ENCODE measurements at places on chromosomes 4 and X.

DNA sequence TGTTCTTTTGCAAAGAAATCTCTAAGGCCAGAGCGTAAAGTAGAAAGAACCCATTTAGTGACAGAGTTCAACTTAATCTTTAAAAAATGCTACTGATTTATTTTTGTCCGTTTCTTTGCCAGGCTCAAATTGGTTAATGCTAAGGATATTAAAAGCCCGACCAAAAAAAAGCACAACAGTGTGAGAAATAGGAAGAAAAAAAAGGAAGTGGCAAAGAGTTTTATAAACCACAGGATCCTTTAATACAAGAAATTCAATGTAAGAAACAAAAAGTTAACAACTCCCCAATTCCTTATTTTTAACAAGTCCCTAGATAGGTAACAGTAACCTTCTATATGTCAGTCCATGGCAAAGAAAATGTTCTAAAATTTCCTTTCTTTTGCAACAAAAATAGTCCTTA, 480.4 kb downstream of the ACTRT1 start:
- DNase-seq: no peak

DNA sequence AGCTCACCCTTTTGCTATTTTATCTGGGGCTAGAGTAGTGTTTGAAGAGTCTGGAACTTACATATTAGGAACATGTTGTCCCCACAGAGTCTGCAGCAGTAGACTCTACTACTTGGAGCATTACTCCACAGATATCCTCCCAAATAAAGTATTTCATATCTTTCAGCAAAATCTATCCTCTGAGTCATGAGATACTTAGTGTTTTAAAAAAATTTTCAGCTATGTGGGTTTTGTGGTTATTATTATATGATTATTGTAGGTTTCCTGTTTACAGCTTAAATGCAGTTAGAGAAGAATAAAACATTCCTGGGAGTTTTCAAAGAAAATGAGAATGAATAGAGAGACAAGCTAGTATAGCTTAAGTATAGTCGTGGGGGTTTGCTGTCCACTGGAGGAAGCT, 30.9 kb downstream of the PAGE2 start:
- no peak for DNase-seq

DNA sequence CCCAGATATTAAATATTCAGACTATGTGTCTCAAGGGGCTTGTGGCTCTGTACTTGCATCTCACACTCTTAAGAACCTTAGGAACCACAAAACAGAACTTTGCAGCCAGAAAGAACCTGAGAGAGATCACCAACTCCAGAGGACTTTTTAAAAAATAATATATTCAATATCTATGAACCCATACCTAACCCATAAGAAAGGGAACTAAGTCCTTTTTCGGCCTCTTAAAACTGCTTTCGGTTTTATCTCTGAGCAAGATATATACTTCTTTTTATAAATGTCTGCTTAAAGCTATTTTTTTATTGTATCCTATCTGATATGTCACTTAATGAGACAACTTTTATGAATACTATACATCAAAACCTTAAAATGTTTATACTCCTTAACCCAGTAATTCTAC, 10.9 kb downstream of the SMARCA1 start:
- DNase-seq: no peak

GRCh38 chr4:42104521-42104920, 47.9 kb downstream of the BEND4 start:
- DNase-seq: no peak

DNA sequence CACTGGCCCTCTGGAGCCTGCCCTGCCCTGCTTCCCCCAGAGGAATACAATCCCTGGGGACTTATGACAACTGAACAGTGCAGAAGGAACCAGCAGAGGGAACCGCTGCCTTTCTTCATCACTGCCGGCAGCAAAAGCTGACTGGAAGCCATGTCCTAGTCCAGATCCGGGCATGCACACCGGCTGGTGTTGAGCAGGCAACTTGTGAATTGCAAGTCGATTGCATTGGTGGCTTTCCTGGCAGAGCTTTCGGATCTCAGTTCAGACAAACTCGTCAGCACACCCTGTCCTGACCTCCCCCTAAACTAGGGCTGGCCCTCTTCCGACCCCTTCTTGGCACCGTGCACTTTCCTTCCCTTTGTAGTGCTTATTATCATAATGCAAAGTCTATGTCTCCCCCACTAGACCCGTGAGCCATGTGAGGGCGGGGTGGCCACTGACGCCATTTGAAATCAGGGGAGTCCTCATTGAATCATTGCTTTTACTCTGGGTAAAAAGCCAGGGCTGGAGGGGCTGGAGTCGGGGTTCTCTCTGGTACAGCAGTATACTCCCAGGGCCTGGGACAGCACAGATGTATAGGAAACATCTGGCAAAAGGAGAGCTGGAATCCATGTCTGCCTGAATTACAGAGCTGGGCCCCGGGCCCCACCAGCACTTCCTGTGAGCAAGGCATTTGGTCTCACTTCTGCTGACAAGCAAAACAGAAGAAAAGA, 1.8 kb downstream of the ARHGAP4 start:
- DNase-seq: no peak

- no peak for DNase-seq
Measured at GRCh38 chr4:81084634-81085033, 54.1 kb downstream of the BMP3 start.

DNA sequence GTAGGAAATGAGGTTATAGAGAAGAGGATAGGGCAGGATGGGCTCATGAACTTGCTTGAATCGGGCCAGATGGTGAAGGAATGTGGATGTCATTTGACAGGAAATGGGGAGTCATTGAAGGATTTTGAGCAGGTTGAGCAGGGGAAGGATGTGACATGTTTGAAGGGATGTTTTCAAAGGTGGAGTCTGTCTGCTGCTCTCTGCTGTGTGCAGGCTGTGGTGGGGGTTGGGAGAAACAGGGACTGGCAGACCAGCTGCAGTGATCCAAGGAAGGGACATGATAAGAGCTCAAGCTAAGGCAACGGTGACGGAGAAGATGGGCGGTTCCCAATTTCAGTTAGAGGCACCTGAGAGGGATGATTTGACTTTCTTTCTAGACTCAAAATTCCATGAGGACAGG, 14.0 kb upstream of the XPNPEP2 start:
- no peak for DNase-seq

- no peak for DNase-seq
Measured at GRCh38 chr4:145887241-145887991, 51.2 kb downstream of the ZNF827 start.

GRCh38 chrX:3415011-3415410, 68.6 kb upstream of the MXRA5 start:
- DNase-seq: no peak

DNA sequence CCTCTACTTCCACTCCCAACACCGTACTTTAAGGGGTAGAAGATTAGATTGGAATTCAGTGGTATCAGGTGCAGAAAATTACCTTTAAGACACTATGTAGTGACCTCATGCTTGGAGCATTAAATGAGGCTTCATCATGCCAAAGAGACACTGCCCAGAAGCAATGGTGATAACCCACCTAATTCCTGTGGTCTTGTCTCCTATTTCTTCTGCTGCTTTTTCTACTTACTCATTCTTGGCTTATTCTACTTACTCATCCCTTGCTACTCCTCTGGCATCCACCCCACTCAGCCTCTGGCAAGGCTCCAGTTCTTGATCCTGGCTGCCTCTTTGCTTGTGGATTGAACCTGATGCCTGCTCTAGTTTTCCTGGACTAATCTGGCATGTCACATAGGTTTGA, 62.3 kb upstream of the ADAMTS3 start:
- no peak for DNase-seq

All from stimulated activated CD8-positive, alpha-beta memory T cell treated with anti-CD3 and anti-CD28 coated beads, Interleukin-4, amount 100 ng/mL, for 1 hour (primary cell).